Stimulated activated CD8-positive, alpha-beta memory T cell treated with anti-CD3 and anti-CD28 coated beads, Interleukin-15, amount 100 ng/mL, for 48 hours (primary cell): ENCODE measurements at places on chromosomes 16 and 17.

GRCh38 chr17:11002417-11002816 is 164.5 kb upstream of the PIRT start:
- DNase-seq, result no peak

DNA sequence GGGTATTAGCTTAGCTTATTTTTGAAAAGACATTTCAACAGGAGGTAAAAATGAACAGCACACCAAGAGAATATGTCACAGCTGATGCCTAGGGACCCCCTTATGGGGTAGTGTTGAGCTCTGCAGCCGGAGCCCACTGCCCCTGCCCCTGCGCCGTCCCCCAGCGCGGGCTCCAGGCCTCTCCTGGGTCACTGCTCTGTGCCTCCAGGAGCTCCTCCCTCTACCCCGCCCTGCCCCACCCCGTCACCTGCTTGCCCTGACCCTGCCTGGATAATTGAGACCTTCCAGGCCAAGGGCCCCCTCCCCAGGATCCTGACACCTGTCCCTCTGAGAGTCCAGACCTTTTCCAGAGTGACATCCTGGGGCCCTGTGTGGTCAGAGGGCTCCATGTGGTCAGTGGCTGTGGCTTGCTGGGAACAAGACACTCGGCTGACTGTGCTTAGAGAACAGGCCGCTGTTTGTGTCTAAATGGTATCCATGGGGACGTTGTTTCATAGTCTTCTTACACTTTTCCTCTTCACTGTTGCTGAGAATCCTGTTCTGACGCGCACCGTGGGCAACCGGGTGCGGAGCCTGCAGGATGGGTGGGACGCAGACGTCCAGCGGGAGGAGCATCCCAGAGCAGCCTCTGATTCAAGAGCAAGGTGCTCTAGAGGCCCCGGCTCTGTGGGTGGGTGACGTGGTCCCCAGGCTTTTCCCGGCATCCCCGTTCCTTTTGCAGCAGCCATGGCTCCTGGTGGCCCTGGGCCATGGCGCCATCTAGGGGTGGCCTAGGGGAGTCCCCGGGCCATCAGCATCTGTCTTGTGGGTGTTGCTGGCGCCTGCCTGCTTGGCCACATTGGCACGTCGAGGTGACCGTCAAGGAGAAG is 20.0 kb upstream of the WFIKKN1 start:
- peak; percentile 43 for DNase-seq

GRCh38 chr16:75794426-75794825 is 68.1 kb upstream of the CPHXL start:
- DNase-seq, result no peak

DNA sequence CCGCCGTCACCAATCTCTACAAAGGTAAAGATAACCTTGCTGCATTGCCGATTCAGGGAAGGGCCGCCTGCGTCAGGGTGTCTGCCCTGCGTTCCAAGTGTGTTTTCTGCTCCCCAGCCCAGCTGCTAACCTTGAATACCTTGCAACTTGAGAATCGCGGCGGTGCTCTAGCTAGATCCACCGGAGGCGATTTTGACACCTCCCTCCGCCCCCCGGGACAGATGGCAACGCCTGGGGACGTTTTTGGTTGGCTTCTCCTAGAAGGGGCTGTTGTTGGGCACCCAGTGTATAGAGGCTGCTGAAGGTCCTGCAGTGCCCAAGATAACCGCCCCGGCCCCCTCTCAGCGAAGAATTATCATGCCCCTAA is 1.5 kb downstream of the HAPSTR1 start:
- no peak for DNase-seq

- peak; percentile 42 for DNase-seq
These were observed at the start of gene RNF157 for GRCh38 chr17:76240461-76241203. TSS of gene RNF157 (minus strand) at chr17:76240493. CDS start at chr17:76240240, 253 bp downstream.

DNA sequence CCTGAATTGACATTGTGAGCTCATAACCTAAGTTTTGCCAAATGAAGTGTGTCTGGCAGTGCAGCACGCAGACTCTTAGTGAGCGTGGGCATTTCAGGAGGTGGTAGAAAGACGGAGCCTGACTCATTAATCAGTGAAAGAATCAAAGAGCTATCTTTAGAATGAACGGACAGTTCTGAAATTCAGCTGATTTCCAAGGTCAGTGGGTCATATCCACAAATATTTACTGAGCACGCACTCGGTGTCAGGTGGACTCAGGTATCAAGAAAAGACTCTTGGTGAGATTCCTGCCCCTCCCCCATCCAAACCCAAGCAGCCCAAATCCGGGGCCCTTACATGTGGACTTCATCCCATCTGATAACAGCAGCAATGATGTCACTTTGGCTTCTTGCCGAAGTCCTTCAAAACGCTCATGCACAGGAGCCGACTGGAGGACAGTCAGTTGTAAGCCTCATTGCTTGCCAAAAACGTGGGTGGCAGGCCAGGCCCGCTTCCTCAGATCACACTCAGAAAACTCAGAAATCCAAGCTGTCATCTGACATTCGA is 185.8 kb downstream of the HS3ST3A1 start:
- DNase-seq, result no peak

DNA sequence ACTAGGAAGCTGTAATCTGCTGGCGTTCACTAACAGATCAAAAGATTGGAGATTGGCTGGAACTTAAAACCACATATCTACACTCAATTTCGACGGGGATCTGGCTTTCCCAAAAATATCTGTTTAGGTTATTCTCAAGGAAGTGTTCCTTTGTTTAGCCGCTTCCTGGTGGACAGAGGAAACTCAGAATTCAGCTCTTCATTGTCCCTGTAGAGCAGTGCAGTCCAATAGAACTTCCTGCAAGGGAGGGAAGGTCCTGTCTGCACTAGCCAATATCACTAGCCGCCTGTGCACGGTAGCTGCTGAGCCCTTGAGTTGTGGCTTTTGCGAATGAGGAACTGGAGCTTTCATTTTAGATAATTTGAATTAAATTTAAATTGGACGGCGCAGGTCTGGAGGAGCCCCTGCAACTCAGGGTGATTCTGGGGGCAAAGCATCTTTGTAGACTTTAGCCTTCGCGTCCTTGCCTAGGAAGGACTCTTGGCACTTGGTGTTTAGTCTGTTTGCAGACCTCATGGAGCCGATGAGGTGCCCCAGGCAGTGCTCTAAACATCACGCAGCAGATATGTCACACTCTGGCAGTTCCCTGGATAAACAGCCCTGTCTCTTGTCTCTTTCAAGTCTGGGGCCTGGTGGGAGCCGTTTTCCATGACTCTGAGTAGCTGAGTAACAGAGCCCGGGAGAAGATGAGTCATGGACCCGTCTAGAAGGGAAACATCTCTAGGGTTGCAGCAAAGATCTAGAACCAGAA is 122.2 kb downstream of the CCDC182 start:
- DNase-seq, result no peak

DNA sequence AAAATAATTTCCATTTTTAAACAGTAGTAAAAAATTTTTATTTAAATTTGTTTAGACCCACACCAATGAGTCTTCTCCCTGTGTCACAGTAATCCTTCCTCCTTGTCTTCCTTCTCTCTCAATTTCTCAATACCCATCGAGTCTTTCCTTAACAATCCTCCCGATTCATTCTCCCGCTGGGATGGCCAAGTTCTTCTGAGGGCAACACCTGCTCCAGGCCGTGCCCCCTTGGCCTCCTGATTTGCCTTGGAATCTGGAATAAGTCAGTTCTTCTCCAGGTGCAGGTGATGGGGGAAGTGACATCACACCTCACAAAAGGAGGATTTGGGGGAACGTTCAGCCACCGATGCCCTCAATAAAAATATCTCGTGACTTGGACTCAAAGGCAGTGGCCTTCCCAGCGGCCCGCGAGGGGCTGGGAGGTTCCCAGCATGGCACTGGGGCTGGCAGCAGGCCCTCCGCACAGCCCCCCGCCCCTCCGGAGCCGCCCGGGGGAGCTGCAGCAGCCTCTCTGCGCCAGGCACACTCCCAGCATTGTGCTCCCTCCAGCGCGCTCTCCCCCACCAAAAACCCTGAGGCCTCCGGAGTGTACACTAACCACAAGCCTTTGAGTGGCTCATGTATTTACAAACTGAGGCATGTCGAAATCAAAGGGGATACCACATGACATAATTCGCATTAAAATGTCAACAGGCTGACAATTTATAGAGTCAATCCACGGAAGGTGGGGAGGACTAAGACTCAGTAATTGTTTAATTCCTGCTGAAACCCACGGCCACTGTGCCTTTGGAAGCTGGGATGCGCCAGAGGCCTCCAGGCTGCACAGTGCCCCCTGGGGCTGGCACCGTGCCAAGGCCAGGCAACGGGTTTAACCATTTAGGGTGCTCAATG is 120.5 kb downstream of the ZFHX3 start:
- DNase-seq, result no peak

- DNase-seq, result no peak
These were observed 217.6 kb upstream of the CPHXL start for GRCh38 chr16:75943705-75944514.
